ENCODE measurements at places on chromosomes 4 and X.

- no peak for DNase-seq
These were observed 15.2 kb downstream of the CTBP1 start for GRCh38 chr4:1233641-1234308.

DNA sequence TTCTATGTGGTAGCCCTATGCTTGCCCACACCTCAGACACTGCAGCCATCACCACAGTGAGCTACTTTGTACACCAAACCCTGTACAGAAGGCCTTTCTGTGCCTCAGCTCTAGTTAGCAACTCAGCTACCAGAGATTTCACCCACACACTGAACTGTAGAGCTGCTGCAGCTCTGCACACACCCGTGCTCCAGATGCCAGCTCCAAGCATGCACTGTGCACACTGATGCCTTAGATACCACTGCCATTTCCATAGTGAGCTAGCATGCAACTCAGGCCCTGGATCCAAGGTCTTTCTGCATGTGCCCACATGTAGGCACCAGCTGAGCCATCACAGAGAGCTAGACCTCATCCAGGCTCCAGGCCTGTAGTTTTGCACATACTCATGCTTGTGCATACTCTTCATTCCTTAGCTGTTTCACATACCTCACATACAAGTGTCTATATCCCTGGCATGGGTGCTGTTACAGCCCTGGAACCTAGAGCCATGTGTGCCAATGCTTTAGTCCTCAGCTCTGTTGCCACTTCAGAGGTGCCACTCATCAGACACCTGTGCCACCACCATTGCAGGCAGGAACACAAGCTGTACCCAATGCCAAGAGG lies 423.5 kb upstream of the NDST3 start:
- no peak for DNase-seq

- DNase-seq: no peak
These were observed 76.1 kb downstream of the AMMECR1 start for GRCh38 chrX:110241816-110242215.

DNA sequence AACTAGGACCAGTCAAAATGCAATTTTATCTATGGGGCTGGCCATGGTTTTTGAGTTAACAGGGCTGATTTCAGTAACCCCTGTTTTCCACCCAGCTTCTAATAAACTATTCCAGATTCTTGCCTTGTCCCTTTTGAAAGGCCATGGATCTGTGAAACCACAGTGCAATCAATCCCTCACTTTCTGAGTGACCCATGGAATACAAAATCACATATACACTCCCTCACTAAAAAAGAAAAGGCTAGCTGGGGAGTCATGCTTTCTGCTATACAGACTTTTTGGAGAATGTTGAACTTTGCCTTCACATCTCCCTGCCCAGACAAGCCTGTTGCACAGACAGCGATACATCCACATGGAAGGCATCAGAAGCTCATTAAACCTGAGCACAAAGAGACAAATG lies 47.9 kb downstream of the MAD2L1 start:
- no peak for DNase-seq

- DNase-seq: no peak
These were observed 148.7 kb upstream of the PTCHD1 start for GRCh38 chrX:23185951-23186350.

GRCh38 chrX:112857478-112857878 lies 16.8 kb upstream of the AMOT start:
- DNase-seq: no peak

GRCh38 chrX:5748586-5749150 lies 480.0 kb downstream of the NLGN4X start:
- no peak for DNase-seq

All from brain pericyte (primary cell).